ENCODE measurements at places on chromosomes 6 and 20.

- no peak for DNase-seq
These were observed 274.1 kb downstream of the CLIC5 start for GRCh38 chr6:45741437-45742171.

GRCh38 chr6:155795173-155795796 is 339.6 kb upstream of the NOX3 start:
- DNase-seq = no peak

GRCh38 chr20:61445741-61446140 is 193.7 kb downstream of the CDH4 start:
- no peak for DNase-seq

DNA sequence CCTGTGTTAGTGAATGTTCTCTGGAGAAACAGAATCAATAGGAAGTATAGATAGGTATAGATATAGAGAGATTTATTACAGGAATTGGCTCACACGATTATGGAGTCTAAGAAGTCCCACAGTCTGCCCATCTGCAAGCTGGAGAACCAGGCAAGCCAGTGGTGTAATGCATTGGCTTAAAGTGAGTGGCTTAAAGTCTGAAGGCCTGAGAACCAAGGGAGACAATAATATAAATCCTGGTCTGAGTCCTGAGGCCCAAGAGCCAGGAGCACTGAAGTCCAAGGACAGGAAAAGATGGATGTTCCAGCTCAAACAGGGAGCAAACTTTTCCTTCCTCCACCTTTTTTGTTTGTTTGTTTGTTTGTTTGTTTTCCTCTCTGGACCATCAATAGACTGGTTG is 131.2 kb upstream of the LRFN2 start:
- no peak for DNase-seq

- no peak for DNase-seq
These were observed 798 bp downstream of the DSP start for GRCh38 chr6:7542065-7542873.

GRCh38 chr20:4064144-4064909 is 49.0 kb upstream of the RNF24 start:
- DNase-seq = no peak

GRCh38 chr6:80488190-80488589 is 381.7 kb downstream of the BCKDHB start:
- no peak for DNase-seq

- no peak for DNase-seq
These were observed 54.0 kb downstream of the ASXL1 start for GRCh38 chr20:32411955-32412706.

DNA sequence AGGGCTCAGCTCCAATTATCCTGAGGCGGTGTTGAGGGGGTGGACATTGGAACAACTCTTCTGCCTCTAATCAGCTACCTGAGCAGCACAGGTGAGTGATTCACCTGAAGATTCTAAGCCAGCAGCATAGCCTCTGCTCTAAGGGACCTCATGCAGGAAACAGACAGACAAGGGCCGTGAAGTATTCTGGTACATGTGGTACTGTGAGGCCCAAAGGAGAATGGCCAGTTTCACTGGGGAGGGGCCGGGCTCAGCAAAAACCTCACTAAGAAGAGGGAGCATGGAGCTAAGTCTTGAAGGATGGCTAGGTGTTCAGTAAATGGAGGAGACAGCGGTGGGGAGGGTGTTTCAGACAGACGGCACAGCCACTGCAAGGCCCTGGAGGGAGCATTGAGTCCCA is 58.5 kb upstream of the CCDC167 start:
- DNase-seq = no peak

DNA sequence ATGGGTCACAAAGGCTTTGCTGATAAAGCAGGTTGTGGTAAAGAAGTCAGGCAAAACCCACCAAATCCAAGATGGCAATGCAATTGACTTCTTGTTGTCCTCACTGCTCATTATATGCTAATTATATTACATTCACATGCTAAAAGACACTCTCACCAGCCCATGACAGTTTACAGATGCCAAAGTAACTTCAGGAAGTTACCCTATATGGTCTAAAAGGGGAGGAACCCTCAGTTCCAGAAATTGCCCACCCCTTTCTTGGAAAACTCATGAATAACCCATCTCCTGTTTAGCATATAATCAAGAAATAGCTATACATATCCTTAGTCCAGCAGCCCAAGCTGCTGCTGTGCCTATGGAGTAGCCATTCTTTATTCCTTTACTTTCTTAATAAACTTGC is 501.1 kb downstream of the MEI4 start:
- no peak for DNase-seq

DNA sequence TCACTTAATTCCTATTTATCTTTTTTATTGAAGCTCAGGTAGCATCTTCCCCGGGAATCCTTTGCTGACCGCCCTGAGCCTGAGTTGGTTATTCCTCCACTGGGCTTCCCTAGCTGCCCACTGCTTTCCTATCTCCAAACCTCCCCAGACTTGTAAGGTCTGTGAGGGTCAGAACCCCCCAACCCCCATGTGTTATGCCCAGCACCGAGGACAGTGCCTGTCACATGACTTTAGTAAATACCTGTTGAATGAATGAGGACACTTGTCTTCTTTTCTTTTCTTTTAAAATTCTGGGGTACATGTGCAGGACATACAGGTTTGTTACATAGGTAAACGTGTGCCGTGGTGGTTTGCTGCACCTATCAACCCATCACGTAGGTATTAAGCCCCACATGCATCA is 105.9 kb downstream of the UST start:
- no peak for DNase-seq

DNA sequence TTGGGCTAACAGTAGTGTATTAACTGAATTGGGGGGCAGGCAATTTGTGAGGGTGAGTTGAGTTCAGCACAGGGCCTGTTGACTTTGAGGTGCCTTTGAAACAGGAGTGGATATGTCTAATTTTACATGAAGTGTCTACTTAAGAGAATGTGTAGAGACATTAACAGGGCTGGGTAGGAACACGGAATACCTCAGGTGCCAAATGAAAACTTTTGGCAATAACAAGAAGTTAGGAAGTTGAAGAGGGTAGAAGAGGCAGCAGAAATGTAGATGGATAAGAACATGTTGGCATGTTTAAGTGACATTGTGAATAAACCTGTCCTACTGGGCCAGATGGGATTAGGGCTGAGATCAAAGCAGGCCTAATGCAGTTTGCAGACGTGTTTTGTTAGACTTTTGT is 117.0 kb downstream of the SLC16A10 start:
- no peak for DNase-seq

DNA sequence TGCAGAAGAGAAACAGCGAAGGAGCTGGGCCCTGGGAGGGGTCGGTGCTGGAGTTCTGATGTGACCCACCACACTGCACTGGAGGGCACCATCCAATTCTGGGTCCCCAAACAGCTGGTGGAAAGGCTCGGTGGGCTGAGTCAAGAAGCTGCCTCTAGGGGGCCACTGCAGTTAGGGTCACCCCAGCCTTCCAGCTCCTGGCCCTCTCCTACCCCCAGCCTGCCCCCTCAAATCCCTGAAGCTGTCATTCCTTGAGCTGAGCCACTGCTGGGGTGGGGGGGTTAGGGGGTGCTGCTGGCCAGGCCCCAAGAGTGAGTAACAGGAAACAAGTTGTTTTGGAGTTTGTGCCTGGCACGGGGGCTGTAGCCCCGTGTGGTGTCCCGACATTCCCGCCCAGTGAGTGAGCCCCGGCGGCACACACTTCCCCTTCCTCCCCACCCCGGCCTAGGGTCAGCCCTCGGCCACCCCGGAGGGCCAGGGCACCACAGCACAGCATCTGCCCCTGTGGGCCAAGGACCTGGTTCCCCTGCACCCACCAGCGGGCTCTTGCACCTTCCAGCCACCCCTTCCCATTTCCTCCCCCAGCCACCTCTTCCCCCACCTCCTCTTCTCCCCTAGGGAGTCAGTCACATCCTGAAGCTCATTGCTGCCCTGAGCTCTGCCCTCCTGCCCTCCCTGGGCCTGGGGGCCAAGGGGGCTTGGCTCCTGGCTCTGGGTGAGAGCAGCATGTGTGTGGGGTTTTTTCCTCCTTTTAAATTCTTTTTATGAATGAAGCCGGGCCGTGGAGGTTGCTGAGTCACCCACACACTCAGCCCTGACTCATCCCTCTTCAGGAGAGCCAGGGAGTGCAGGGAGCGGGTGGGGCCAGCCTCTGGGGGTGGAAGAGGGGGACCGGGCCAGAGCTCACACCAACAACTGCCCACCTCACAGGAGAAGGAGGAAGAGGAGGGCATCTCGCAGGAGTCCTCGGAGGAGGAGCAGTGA is 4.6 kb downstream of the SMIM29 start:
- no peak for DNase-seq

DNA sequence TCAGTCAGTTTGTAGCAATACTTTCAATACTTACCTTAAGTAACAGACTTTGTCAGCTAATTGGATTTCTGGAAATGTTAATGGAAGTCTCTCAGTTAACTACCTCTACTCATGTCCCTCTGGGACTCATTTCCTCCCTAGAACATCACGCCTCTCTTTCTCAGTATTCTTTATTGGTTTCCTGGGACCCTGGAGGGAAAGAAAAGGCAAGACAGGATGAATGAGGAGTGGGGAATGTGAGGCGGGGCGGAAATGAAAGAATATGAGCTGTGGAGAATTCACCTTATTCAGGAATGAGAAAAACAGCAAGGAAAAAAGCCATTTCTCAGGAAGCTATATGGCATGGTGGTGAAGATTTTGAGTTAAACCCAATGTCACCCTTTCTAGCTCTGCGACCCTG is 62.7 kb downstream of the ANKS1A start:
- no peak for DNase-seq

DNA sequence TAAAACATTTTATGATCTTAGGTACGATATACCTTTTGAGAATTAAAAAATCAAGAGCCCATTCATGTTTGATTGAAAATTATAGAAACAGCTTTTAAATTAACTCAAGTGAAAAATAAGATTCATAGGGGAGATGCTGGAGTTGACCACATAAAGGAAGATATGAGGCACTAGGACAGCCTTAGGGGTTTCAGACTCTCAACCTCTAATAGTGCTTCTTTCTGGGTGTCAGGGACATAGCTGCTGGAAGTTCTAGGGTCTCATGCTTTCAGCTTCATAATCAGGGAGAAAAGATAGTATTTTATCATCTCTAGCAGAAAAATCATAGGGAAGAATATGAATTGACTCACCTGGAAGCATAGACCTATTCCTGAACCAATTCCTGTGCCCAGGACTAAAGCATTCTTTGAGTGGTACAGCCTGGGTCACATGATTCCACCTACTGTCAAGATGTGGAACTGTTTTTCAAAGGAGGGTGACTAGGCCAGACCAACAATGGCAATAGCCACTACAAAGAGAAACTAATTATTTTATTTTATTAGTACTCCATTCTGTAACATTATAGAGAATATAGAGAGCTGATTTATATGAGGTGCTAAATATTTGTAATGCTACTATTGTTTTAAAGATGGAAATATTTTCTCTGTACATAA is 27.8 kb upstream of the CENPW start:
- DNase-seq = no peak

DNA sequence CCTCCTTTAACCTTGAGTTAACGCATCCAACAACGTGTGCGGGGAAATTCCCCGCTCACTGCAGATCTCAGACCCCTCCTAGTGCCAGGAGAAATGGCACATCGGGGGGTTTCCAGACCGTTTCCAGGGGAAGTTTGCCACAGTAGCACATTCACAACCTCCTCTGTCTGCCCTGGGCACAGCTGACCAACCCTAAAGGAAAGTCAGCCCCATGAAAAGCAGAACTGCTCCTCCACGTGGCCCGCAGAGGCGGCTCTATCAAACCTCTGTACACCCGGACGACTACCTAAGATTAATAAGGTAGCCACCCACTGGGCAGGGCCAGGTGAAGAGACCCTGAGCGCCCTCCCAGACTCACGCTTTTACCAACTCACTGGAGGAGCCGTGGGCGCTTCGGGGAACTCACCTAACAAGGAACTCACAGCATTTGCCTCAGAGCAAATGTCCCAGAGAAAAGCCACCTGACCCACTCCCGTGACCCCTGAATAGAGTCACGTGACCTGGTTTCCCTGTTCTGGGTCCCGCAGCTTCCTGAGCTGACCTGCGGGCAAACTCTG is 93.1 kb downstream of the PRND start:
- DNase-seq = peak; percentile 48

DNA sequence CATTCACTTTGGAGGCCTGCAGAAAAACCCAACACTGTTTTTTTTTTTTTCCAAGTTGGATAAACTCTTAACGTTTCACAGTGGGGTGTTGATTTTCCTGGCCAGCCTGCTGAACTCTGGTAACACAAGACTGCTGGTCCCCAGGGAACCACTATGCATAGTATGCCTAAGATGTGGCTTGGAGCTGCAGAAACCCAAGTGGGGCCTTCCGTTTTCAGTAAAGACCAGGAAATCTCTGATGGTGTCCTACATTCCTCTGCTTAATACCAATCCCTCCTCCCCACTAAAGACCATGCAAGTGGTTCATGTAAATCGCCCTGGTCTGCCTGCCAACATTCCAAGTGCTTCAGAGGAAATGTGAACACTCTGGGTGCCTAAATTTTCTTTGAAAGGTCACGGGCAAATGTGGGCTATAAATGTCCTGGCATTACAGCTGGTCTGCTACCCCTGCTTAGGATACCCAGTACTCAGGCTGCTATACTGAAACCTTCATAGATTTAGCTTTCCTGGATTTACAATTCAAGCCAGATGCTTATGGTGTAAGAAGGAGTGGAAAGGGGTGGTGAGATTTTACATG is 615.4 kb downstream of the MAFB start:
- DNase-seq = no peak

GRCh38 chr6:43973357-43973756 is 153.9 kb downstream of the MRPL14 start:
- DNase-seq = no peak

DNA sequence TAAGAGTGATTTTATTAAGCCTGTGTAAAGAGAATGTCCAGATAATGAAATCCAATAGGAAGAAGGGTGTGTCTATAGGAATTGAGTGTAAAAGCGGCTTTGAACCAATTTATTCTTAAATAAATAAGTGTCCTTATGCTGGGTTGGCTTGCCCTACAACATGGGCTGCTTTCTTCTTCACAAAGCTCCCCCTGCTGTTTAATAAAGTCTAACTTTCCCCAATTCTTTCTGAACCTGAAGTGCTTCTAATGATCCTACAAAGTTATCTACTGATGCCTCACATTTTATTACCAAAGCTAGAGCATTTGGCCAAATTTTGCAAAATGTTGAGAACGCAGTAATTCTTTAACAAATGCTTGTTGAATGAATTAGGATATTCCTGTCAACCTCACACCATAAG is 36.3 kb upstream of the SIRT5 start:
- DNase-seq = no peak

DNA sequence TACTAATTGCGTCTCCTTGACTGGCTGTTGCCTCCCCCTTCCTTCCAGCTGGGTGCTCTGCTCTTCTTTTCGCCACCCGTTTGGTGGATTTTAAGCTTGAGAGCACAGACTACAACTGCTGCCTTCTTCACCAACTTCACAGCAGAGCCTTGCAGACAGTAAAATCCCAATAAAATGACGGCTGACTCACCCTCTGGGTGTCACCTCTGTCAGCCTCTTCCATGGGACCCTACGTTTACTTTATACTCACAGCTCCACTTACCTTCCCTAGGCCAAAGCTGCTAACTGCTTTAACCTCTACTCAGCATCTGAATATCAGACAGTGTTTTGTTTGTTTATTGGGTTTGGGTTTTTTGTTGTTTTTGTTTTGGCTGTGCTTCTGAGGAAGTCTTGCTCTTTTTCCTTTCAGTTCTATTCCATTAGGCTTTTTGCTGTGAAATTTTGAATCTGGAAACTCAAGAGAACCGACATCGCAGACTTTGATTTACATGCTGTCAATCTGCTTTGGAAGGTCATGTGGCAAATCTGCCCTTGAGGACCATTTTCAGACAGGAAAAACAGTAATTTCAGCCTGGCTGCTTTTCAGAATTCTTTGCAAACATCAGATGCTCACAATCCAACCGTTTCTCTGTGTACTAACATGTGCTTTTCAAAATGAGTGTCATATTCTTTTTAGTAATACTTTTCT is 2.4 kb downstream of the AGPAT4 start:
- no peak for DNase-seq

- no peak for DNase-seq
These were observed 100.6 kb downstream of the FAM120B start for GRCh38 chr6:170407200-170407599.
